ENCODE measurements at places on chromosomes 12 and 14.

DNA sequence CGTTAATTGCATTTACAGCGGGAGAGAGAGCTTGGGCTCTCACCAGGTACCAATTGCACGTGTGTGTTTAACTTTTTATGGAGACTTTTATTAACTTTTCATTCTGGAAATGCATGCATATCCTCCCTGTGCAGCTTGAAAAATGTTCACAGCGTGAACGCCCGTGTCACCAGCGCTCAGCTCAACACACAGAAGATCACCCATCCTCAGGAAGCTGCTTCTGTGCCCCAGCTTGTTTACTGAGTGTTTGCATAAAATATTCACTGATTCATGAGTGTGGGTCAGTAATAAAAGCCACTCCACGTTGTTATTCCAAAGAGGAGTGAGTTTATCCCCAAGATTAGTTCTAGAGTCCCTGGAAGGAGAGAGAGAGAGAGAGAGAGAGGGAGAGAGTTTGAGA is 75.5 kb upstream of the FZD10 start:
- no peak for DNase-seq

GRCh38 chr12:120102189-120103043 is 14.1 kb downstream of the RAB35 start:
- no peak for DNase-seq

GRCh38 chr14:92653162-92653651 is 95.2 kb downstream of the LGMN start:
- DNase-seq, result no peak

- DNase-seq, result no peak
These were observed 42.4 kb upstream of the VRK1 start for GRCh38 chr14:96754845-96755184.

DNA sequence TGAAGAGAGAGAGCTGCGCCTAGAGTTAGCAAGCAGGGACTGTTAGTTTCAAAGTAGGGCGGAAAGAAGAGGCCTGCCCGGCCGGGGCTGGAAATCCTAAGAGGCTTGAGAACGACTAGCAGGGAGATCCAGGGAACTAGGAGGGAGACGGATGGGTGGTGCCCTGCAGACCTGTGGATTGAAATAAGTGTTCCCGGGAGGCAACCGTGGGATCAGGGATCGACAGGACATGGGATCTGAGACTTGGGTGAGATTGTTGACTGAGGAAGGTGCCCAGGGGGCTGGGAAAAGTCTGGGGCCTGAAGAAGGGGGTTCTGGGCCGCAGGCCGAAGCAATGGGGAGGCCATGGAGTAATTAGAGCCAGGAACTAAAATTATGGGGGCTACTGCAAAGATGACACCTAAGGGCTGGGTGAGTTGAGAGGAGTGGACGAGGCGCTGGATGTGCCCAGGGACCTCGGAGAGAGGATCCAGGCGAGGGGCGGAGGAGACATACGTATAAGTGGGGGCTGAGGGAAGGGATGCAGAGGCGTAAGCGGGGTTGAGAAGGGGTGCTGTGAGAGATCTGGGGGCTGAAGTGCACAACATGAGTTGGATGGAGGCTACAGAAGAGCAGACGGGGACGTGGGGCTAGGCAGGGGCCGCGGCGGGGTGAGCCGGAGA is 635 bp downstream of the LTA4H start:
- DNase-seq, result no peak

- no peak for DNase-seq
These were observed 30.6 kb upstream of the CLEC14A start for GRCh38 chr14:38286452-38286851.

- DNase-seq, result no peak
These were observed 59.1 kb downstream of the TMEM132D start for GRCh38 chr12:129844662-129845220.

DNA sequence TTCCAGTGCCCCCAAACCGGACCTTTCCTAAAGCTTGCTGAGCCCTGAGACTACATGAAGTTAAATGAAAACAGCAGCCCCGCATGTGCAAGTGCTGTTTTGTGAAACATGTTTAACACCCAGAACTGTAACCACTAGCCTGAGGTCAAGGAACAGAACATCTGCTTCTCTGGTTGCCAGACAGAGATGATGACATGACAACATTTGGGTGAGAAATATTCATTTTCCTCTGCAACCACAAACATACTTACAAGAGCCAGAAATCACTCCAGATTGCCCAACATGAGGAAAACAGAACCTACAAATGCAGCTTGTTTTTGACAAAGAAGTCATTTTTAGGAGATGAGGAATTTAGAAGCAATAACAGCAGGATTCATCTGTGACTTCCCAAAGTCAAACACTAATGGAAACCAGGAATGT is 110.4 kb downstream of the BCAT1 start:
- no peak for DNase-seq

DNA sequence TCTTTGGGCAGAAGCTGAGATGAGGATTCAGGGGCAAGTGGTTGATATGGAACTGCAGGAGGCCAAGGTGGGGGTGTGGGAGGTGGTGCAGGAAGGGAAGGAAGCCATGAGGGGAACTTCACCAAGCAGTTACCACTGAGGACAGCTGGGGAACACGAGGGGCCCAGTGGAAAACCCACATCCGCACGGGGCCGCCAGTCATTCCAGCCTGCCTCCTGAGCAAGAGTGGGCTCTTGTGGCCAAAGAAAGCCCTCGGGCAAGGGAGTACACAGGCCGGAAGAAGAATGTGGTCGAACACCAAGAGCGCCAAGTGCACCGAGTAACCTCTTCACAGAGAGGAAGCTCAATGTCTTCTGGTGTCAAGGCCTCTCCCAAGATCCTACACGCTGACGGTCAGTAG is 252.2 kb upstream of the FOXN3 start:
- no peak for DNase-seq

DNA sequence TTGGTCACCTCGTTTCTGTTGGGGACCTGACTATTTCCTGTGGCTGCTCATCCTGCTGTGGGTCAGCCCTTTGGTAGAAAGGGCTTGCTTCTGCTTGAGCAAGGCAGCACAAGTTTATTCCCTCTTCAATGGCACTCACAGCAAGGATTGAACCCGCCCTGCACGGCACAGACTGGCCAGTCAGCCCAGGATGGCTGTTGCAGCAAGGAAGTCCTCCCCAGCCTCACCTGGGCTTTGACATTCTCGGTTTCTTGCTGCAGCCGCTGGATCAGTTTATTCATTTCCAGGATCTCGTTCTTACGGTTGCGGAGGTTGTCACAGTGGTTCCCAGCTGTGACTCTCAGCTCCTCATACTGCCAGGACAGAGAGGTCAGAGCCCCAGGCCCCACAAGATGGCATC is 9.5 kb downstream of the KRT82 start:
- DNase-seq, result no peak

- no peak for DNase-seq
These were observed 99.8 kb downstream of the PTGER2 start for GRCh38 chr14:52413729-52414408.

- DNase-seq, result no peak
These were observed 72.5 kb downstream of the TRAF3 start for GRCh38 chr14:102849526-102850379.
